ENCODE measurements at places on chromosomes 13 and 19.

DNA sequence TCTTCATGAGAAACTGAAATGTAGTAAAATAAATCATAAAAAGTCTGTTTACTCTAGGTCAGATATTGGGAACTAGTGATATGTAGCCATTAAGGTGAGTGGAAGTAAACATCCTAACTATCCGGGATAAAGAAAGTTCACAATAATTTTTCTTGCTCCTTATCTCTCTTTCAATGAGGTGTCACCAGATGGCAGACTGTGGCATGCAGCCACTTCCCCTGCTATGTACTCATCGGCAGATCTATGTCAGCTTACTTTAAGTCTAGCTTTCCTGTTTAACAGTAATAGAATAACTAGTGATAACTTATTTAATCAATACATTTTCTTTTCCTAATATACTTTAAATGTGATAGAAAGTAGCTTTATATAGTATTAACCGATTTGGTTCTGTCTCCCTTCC lies 181.9 kb downstream of the NDFIP2 start:
- DNase-seq, result no peak

- DNase-seq, result no peak
These were observed 11.1 kb upstream of the NANOS3 start for GRCh38 chr19:13865571-13866462.

DNA sequence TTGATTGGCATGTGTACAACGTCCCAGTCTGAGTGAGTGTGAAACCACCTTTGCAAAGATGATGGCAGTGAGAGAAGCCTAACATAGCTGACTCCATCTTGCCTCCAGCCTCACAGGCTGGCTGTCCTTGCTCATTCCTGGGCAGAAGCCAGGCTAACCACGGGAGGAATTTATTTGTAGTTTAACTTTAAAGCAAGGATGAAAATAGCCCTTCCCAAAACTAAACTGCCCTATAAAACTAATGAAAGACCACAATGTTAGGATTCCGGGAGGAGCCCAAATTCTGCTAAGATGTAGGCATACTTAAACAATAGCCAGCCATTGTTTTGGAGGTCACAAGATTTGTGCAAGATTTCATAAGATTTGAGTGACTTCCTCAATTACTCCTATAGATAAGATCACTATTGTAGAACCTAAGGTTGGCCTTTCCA lies 96.6 kb upstream of the LSM14A start:
- DNase-seq, result peak; percentile 46

DNA sequence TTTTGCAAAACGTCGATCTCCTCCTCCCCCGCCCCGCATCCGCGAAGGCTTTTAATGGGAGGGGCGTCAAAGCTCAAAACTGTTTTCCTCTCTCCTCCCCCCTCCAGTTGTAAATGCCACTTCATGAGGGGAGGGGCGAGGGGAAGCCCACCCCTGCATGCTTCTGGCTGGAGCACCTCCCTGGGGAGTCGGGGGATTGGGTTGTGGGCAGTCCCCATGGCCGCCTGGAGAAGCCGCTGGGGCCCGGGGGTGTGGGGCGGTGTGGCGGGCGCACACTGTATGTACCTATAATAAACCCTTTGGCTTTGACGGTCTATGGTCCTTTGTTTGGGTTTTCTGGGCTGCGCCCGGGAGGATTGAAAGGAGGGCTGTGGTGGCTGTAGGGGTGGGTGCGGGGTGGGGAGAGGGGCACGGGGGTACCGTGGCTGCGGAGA lies 505 bp upstream of the SHKBP1 start:
- no peak for DNase-seq
